ENCODE measurements at places on chromosomes 5 and 9. TPM values are rescaled to one million over a fixed set of nuclear protein-coding genes. Genes with fewer than 3 reads are reported as not detected.

The PCDHGA7 gene
- 0.65 TPM for total RNA-seq

The PCDHA10 gene
- not detected for total RNA-seq

The GRXCR2 gene
- total RNA-seq = not detected

The ENHO gene
- total RNA-seq = not detected

The KLF4 gene
- total RNA-seq = 10.0 TPM

The TAF11L5 gene
- total RNA-seq = not detected

The SLC34A3 gene
- not detected for total RNA-seq

The HTR1A gene
- not detected for total RNA-seq

The TBC1D9B gene
- total RNA-seq = 51.5 TPM

Measured in epithelial cell of alveolus of lung (primary cell).